RPMI8226 (cell line): ENCODE measurements at places on chromosomes 11 and 22.

GRCh38 chr11:33940538-33940815 lies 48.6 kb upstream of the LMO2 start:
- no peak for DNase-seq

DNA sequence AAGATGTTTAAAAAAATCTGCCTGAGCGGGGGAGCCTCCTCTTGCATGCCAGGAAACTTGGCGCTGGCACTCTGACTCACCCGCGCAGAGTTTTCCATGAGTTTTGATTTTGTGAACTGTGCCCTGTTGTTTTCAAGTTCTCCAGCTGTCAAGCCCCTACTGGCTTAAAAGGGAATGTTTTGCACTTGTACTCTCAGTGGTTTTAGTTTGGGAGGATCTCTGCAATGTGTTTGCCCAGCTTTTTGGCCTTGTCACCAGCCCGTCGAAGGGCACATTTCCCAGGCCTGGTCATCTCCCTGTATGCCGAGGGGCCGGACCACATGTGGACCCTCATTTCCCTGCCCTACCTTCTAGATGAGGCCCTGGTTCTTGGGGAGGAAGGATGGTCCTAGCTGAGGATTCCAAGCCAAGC lies 12.2 kb downstream of the MRGPRF start:
- DNase-seq: peak; percentile 54

DNA sequence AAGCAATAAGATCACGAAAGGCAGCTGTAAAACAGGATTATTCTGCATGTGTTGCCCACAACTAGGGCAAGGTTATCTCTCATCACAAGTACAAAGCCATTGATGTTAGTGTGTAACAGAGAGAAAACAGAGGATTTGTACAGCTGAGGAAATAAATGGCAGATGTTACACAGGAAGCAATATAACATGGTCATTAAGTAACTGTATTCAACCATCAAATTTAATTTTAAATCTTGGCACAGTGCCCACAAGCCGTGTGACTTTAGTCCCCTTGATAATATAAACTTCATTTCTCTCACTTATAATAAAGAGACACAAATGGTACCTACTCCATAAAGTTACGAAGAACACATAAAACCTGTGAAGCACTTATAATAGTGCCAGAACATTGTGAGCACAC lies 17.3 kb downstream of the OR51E2 start:
- DNase-seq: no peak

- peak; percentile 41 for DNase-seq
Measured at GRCh38 chr11:46112961-46113607, 8.2 kb downstream of the PHF21A start.

DNA sequence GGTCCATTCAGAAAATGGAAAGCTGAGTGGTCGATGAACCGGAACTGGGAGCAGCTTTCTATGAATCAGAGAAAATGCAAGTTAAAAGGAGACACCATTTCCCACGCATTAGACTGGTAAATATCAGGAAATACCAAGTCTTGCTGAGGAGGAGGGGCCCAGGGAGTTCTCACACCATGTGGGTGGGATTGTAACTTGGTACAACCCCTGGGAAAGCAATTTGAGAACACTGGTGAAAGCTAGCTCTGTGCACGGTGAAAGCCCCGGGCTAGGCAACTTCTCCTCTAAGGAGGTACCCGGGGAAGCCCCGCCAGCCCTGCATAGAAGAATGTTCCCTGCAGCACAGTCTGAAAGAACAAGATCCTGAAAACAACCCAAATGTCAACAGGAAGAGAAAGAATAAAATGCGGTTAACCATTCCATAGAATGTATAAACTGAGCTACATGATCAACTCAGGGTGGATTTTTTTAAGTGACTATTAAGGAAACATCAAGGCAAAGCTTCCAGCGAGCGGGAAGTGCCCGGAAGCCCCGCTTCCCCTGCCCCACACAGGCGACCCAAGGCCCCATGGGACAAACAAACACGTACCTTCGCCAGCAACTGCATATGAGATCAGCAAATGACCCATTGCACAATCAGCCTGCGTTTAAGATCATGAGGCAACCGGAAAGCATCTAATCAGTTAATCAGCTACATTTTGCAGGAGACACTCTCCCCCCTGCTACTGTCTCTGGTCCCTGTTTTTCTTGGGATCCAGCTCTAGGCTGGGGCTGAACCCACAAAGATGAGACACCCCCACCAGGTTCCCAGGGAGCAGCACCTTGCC lies 11.3 kb downstream of the SHANK2 start:
- no peak for DNase-seq

DNA sequence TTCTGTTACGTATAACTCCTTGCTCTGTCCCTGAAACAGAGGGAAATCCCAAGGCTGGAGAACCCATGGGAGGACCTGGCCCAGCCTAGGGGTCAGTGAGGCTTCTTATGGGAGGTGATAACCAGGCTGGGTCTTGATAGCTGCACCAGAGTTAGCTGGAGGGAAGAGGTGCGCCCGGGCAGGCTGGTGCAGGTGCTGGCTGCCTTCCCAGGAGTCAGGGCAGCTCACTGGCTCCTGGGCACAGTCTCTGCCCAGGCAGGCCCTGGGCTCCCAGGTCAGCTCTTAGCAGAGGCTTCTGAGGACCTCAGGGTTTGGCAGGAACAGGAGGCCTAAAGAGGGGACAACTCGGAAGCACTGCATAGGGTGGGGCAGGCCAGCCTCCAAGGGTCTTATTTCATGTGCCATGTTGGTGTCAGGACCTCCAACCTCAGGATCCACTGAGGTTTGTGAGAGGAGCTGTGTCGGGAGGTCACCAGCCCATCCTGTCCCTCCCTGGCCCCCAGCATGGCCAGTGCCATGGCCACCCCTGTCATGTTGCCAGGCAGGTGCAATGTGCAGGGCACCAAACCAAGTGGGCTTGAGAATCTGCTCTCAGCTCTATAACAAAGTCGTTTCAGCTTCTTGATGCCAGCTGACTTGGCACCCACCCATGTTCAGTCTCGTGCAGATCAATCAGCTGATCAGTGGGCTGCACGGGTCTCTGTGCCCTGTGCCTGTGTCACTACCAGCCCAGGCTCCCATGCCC lies 20.5 kb upstream of the CELSR1 start:
- no peak for DNase-seq

GRCh38 chr11:130592056-130592455 lies 143.6 kb downstream of the ADAMTS15 start:
- DNase-seq: no peak

- DNase-seq: no peak
Measured at GRCh38 chr22:44974454-44974853, 35.4 kb downstream of the PHF21B start.
